Fibroblast of pulmonary artery (primary cell): ENCODE measurements at places on chromosomes 6 and 20.

DNA sequence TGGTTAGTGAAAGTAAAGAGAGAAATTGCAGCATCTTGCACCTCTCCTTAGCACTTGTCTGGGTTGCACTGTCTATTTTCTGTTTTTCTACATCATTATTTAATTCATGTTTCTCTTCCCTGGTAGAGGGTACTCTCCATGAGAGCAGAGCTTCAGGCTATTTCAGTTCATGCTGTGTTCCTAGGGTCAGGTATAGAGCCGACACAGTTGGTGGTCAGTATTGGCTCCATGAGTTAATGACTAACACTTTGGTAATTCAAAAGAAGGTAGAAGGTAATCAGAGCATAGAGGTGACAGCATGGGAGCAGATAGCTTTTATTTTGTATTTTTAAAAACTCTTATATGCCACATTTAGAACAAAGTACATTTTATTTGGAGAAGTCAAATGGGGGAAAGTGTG is 42.7 kb downstream of the RIMS1 start:
- DNase-seq = no peak

DNA sequence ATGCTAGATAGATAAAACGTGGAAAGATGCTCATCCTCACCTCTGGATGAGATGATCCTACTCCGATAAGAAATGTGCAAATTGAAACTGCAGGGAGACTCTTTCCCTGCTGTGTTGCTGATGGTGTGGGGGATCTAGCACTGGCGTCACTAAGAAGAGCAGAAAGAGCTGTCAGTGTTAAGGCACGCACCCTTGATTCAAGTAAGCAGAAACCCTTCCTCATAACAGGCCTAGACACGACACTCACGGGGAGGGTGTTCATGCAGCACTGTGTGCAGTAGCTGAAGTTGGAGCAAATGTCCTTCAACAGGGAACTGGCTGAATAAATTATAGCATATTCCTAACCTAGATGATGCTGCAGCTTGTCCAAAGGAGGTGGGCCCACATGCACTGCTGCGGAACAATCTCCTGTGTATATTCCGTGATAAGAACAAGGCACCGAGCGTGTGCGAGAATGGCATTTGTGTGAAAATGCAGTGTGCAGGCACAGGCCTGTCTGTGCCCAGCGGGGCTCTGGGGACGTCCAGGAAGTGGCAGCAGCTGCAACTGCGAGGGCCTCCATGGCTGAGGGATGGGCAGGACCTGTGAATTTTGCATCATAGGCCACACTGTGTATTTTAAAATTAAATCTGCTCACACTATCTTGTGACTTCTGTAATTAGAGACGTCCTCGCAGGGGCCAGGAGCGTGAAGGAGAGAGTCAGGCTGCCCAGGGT is 64.0 kb downstream of the TCP11 start:
- DNase-seq = no peak

- peak; percentile 78 for DNase-seq
These were observed 69.9 kb downstream of the HACE1 start for GRCh38 chr6:104789770-104790190.

DNA sequence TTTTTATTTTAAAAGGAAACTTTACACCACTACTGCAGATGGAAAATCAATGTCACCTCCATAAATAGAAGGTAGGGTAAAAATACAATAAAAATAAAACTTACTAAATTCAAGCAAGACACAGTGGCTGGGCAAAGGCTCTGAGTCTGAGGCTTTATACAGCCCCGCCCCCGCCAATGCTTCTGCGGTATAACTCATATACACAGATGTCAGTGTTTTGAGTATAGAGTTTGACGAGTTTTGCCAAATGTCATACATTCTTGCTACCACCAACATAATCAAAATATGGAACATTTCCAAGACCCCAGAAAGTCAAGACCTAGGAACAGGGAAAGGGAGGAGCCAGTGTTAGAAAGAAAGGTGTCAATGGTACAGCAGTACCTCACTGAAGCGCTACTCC is 12.8 kb downstream of the NFATC2 start:
- DNase-seq = no peak

DNA sequence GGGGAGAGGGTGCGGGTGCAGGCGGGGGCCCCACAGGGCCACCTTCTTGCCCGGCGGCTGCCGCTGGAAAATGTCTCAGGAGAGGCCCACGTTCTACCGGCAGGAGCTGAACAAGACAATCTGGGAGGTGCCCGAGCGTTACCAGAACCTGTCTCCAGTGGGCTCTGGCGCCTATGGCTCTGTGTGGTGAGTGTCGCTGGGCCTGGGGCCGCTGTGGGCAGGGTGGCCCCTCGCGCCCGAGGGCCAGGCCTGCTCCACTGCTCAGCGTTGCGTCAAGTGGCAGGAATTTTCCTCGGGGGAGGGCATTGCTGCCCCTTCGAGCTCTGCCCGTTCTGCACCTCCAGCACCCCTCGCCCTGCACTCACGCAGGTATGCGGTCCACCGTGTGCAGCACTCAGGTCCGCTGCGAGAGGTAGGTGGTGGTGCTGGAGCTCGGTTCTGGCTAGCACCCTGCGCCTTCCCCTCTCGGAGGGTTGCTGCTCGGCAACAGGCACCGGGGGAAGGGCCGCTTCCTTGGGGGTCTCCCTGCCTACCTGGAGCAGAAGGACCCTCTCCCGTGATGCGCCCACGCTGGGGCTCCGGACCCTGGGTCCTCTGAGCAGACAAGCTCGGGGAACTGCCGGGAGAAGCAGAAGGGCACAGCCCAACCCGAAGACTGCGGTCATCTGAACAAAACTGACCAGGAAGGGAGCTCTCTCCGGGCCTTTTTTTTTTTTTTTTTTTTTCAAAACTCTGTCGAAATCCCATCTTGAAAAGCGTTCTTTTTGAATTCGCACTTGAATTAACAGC is 674 bp downstream of the MAPK14 start:
- DNase-seq = no peak

GRCh38 chr6:131164506-131164905 is 29.2 kb downstream of the AKAP7 start:
- DNase-seq = peak; percentile 18

DNA sequence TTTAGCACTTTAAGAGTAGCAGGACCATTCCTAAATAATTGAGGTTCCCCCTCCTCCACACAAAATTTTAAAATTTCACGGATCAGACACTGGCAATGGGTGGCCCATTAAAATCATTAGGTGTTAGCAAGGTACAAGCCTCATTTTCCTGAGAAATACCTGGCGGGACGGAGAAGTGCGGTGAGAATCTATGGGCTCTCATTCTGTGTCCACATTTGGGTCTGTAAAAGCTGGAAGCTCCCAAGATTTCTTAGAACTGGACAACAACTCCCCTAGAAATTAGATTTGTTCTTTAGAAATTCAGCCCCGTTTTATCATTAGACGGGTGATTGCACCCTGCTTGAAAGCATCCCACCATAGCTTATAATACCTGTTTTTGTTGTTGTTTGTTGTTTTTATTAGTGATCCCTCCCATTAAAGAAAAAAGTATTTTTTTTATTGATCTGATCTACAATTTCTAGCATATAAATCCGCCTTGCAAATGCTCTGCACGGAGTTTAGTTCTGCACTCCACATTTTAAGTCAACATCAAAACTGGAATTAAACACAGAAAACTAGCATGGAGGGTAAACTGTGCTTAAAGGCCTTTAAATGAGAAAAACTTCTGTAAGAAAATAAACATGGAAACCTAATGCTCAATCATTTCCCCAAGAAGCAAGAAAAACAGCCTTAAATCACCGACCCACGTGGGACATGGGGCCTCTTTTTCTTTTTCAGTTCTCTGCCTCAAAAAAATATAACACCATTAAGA is 5.7 kb downstream of the SIM1 start:
- no peak for DNase-seq

GRCh38 chr20:46512943-46513844 is at the start of gene ZNF334:
Gene ZNF334 (minus strand): TSS chr20:46513559. CDS start chr20:46512102, 1,457 bp downstream.
- DNase-seq = peak; percentile 35

- no peak for DNase-seq
These were observed 381.6 kb upstream of the CNR1 start for GRCh38 chr6:88547768-88548167.

GRCh38 chr6:134165561-134166201 is 113.3 kb upstream of the SLC2A12 start:
- no peak for DNase-seq

DNA sequence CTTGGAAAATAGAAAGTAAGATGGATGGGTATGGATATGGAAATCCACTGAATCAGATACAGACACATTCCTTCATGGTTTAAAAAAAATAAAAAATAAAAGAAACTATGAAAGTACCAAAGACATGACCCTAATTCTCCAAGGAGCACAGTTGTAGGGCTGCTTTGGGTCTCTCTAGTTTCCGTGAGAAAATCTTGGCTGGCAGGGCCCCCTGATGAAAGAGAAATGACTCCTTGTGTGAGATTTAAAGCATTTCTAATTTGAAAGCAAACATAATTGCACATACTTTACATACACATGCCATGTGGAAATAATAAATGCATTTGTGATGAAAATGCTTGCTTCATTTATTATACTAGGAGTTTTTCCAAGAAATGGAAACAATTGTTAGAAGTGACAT is 593.9 kb upstream of the BTBD3 start:
- DNase-seq = no peak

GRCh38 chr6:30156262-30156599 is 4.8 kb downstream of the TRIM10 start:
- peak; percentile 79 for DNase-seq

DNA sequence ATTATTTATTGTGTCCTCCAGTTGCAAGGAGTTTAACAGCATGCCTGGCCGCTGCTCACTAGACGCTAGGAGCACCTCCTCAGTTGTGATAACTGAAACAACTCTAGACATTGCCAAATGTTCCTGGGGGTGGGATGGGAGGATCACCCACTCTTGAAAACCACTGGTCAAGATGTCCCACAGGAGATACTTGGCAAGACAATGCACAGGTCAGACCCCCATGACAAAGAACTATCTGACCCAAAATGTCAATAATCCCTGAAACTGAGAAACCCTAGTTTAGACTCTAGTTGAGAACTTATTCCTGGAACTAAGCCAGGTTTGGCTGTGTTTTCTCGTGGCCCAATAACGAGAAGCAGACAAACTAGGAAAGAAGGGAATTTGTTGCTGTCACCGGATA is 9.5 kb upstream of the FKBPL start:
- DNase-seq = no peak

DNA sequence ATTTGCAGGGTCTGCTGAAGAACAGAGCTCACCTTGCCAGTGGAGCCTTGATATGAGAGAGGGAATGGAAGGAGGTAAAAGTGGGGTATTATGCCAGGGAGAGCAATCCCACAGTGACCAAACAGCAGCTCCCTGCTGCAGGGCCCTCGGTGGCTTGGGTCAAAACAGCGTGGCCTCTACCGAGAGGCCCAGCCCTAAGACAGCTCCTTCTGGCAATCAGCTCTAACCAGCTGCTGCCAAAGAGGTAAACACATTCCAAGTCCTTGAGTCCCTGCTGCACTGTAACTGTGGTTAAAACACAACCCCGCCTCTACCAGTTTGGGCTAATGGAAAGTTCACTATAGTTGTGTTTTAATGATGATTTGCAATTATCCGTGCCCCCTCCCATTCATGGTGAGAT is 1.4 kb upstream of the DAAM2 start:
- no peak for DNase-seq

DNA sequence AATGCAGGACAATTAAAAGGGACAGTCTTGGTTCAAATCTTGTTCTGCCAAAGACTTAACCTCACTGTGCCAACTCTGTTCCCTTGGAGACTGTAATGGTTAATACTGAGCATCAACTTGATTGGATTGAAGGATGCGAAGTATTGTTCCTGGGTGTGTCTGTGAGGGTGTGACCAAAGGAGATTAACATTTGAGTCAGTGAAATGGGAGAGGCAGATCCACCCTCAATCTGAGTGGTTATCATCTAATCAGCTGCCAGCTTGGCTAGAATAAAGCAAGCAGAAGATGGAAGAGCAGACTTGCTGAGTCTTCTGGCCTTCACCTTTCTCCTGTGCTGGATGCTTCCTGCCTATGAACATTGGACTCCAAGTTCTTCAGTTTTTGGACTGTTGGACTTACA is 474.4 kb downstream of the CD83 start:
- DNase-seq = no peak

- peak; percentile 54 for DNase-seq
These were observed 302.2 kb upstream of the EPHA7 start for GRCh38 chr6:93721386-93722048.

- DNase-seq = peak; percentile 44
These were observed 51.3 kb downstream of the PDE7B start for GRCh38 chr6:135902756-135903331.

GRCh38 chr6:47592131-47592840 is 106.1 kb upstream of the ADGRF4 start:
- DNase-seq = no peak

DNA sequence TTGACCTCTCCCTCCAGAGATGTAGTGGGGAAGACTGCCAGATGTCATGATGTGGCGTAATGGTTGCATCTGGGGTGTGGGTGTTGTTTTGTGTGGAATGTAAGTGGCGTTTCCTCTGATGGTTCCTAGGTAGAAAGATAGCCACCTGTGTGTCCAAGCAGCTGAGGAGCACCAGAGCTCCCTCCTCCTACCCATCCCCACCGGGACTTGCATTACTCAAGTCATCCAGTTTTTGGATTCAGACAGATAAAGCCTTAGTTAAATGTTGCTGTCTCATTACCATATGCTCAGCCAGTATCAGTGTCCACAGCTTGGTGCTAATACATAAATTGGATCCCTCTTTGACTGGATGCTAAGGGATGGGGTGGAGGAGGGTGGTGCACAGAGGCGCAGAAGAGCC is 282.3 kb downstream of the TBC1D7 start:
- DNase-seq = no peak

DNA sequence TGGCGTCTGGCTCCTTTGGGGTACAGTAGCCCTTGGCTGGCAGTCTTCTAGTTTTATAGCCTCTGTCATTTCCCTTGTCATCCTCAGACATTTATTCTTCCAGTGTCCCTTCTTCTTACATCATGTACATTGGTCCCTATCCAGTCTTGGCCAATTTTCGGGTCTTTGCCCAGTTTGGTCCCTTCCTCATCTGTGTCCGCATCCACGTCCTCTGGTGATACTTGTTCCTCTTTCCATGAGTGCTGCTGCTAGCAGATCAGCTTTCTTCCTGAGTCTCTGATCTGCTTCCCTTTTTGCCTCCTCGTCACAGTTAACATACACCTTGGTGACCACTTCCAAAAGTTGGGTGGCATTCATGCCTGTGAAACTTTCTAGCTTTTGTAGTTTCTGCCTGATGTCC is 86.2 kb upstream of the GPR6 start:
- no peak for DNase-seq

DNA sequence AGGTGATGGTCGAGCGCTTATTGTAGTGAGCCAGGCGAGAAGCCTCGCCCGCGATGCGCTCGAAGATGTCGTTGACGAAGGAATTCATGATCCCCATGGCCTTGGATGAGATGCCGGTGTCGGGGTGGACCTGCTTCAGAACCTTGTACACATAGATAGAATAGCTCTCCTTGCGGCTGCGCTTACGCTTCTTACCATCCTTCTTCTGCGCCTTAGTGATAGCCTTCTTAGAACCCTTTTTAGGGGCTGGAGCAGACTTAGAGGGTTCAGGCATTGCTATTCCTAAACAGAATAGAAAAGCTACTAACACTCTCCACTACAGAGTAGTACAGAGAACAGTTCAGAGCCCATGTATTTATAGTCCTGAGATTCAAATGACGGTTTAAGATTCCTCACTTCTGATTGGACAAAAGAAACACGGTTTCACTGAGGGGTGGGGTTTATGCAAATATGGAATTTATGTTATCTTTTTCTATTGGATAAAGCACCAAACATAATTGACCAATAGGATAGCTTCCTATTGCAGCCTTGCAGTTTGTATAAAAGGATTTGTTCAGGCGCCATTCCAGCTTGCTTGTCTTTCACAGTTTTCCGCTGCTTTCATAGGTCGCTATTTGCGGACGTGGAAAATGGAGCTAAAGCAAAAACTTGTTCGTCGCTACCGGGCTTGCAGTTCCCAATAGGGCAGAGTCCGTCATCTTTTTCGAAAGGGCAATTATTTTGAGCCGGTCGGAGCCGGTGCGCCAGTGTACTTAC is 43.7 kb upstream of the HFE start:
- DNase-seq = peak; percentile 99

GRCh38 chr6:115514656-115515055 is 546.0 kb downstream of the FRK start:
- DNase-seq = peak; percentile 0
